Activated T-cell treated with anti-CD3 and anti-CD28 coated beads, Interleukin-2, amount 50 U/mL, for 72 hours (primary cell): ENCODE measurements at places on chromosomes 6 and 20. TPM values are rescaled to one million over a fixed set of nuclear protein-coding genes. Genes with fewer than 3 reads are reported as not detected.

GRCh38 chr6:169647637-169648036, 54.2 kb downstream of the WDR27 start:
- H3K27ac ChIP-seq: no peak overlapping the region
- no peaks in the 10 kb centered on the region for H3K36me3 ChIP-seq
- no peaks in the 10 kb centered on the region for H3K4me1 ChIP-seq
- DNase-seq: no peak

GRCh38 chr20:50328996-50329898, 138.6 kb downstream of the CEBPB start:
- no peak overlapping the region for H3K4me3 ChIP-seq
- peaks cover 1% of the 10 kb centered on the region for H3K36me3 ChIP-seq
- no peak overlapping the region for H3K27ac ChIP-seq
- H3K4me1 ChIP-seq: peaks cover 7% of the 10 kb centered on the region
- DNase-seq: no peak

DNA sequence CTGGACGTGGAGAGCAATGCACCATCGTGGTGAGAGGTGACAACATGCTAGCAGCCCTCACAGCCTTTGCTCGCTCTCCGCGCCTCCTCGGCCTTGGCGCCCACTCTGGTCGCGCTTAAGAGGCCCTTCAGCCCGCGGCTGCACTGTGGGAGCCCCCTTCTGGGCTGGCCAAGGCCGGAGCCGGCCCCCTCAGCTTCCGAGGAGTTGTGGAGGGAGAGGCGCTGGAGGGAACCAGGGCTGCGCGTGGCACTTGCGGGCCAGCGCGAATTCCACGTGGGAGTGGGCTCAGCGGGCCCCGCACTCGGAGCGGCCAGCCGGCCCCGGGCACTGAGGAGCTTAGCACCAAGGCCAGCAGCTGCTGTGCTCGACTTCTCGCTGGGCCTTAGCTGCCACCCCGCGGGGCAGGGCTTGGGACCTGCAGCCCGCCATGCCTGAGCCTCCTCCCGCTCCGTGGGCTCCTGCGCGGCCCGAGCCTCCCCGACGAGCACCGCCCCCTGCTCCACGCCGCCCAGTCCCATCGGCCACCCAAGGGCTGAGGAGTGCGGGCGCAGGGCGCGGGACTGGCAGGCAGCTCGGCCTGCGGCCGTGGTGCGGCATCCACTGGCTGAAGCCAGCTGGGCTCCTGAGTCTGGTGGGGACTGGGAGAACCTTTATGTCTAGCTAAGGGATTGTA, 3.8 kb downstream of the GPX6 start:
- no peak overlapping the region for H3K27ac ChIP-seq
- no peaks in the 10 kb centered on the region for H3K36me3 ChIP-seq
- H3K4me1 ChIP-seq: peaks cover 10% of the 10 kb centered on the region
- DNase-seq: no peak

GRCh38 chr6:2695454-2696095, 55.1 kb downstream of the MYLK4 start:
- H3K27me3 ChIP-seq: peaks cover 7% of the 10 kb centered on the region
- H3K36me3 ChIP-seq: no peaks in the 10 kb centered on the region
- no peak overlapping the region for H3K27ac ChIP-seq
- no peak overlapping the region for H3K4me3 ChIP-seq
- no peak for DNase-seq

DNA sequence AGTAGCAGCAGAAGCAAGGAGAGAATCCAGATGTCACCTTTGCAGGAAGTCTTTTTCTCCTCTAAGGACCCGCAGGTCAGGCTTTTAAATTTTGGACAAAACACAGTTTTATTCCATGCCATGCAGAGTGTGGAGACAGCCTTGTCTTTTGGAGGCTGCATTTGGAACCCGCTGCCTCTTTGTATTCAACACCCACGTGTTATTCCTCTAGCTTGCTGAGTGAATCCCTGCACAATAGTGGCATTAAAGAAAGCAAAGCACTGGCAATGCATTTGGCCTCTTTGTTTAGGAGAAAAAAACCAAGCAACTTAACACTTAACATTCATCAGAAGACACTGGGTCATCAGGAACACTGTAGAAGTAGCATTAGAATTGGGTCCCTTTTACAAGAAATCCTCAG, 43.5 kb downstream of the TFAP2B start:
- DNase-seq: no peak
- no peaks in the 10 kb centered on the region for H3K27me3 ChIP-seq
- H3K27ac ChIP-seq: no peak overlapping the region
- H3K4me3 ChIP-seq: no peak overlapping the region
- H3K36me3 ChIP-seq: no peaks in the 10 kb centered on the region

- no peaks in the 10 kb centered on the region for H3K4me1 ChIP-seq
- no peaks in the 10 kb centered on the region for H3K36me3 ChIP-seq
- DNase-seq: no peak
- H3K27ac ChIP-seq: no peak overlapping the region
- H3K4me3 ChIP-seq: no peak overlapping the region
These were observed 18.5 kb downstream of the RPS12 start for GRCh38 chr6:132832891-132833290.

EBF4 gene
- 23.0 TPM for total RNA-seq
